ENCODE measurements at places on chromosomes 4 and X.

GRCh38 chr4:20260821-20261220 is 9.1 kb downstream of the SLIT2 start:
- DNase-seq = no peak

DNA sequence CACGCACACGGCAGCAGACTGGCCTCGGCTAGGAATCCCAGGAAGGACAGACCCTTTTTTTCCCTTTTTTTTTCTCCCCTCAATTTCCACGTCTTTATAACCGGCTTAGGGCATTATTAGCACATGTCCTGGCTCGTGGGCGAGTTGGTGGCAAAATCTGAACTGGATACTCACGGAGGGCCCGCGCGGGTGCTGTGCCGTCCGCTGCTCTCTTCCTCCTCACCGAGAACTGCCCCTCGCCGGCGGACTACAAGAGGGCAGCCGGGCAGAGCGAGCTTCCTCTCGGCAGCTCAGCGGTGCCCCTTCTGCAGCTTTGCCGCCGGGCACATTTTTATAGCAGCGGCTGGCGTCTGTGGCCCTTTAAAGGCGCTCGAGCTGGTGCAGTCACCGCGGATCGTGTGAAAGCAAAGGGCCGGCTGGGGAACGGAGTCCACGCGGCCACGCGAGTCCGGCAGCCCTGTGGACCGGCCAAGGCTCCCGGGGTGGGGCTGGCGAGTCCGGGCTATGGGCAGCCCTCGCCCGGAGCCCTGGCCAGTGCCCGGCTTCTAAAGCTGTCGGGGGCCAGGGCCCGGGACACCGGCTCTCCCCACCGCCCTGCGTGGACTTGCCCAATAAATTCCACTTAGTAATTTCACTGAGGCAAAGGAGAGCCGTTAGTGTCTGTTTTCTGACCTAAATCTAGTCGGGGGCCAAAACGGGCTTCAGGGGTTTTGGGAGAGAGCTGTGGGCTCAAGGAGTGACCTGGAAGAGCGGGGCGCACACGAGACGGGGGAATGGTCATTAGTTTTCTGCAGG is 1.3 kb upstream of the CITED1 start:
- DNase-seq = no peak

DNA sequence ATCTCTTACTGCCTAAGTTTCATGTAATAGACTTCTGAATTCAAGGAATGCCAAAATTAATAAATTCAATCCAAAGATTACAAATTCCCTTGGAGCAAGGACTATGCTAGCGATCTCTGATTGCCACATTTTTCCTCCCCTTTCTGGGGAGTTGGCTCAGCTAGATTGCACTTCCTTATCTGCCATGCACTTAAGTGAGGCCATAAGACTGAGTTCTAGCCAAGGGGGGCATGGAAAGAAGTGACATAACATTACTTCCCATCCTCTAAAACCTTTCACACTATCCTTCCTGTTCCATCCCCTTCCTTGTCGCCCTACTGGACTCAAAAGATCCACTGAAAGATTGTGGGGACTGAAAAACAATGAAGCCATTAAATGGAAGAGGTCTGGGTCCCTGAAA is 53.8 kb upstream of the TXK start:
- DNase-seq = no peak

GRCh38 chr4:17523662-17524061 is 8.7 kb downstream of the CLRN2 start:
- DNase-seq = no peak
